GM12864 (cell line): ENCODE measurements at places on chromosomes 2 and 18.

- peak; percentile 30 for DNase-seq
Measured at GRCh38 chr2:13560322-13560721, 843.6 kb downstream of the TRIB2 start.

GRCh38 chr2:170747921-170748320 lies 22.3 kb upstream of the ERICH2 start:
- DNase-seq = no peak

- no peak for DNase-seq
Measured at GRCh38 chr2:16142383-16143361, 202.3 kb downstream of the MYCN start.

- no peak for DNase-seq
Measured at GRCh38 chr18:43092539-43092938, 22.9 kb downstream of the RIT2 start.

GRCh38 chr2:207760453-207760852 lies 9.3 kb downstream of the FZD5 start:
- DNase-seq = no peak

DNA sequence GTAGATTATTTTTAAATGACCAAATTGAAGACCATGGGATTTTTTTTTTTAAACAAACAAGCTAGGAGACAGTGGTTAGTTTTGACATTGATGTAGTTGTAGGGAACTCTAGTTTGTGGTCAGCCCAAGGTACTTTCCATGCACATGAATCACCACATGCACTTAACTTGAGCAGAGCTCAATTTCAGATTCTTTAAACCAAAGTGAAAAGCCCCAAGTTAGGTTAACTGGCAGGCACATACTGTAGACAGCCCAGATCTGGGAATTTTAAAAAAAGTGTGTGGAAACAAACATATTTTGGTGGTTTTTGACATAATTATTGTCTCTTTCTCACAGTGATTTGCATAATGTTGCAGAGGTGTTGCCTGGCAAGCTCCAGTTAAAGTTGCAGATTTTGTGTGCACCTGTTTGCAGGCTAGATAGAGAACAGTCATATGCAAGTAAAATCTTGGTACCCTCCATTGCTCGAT lies 88.4 kb downstream of the BCL2L11 start:
- DNase-seq = peak; percentile 85

DNA sequence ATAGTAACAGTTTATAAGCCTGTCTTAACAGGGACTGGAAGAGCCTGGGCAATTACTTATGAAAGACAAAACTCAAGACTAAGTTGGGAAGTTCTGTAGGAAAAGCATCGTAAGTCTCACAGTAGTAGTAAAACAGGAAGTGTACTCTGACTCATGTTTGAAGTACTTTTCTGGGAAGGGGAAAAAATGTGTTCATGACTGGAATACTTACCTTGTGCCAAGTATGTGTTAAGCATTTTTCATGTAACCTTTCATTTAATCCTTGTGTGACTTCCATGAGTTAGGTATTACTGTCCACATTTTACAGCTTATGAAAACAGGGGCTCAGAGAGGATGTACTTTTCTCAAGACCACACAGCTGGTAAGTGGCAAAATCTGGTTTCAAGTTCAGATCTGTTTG lies 13.7 kb upstream of the SKOR2 start:
- DNase-seq = no peak

GRCh38 chr2:230668939-230669303 lies 43.7 kb upstream of the CAB39 start:
- DNase-seq = no peak

- DNase-seq = no peak
Measured at GRCh38 chr2:191246820-191247380, 1.7 kb downstream of the MYO1B start.

GRCh38 chr2:217939629-217940245 lies 63.1 kb downstream of the TNS1 start:
- DNase-seq = no peak

DNA sequence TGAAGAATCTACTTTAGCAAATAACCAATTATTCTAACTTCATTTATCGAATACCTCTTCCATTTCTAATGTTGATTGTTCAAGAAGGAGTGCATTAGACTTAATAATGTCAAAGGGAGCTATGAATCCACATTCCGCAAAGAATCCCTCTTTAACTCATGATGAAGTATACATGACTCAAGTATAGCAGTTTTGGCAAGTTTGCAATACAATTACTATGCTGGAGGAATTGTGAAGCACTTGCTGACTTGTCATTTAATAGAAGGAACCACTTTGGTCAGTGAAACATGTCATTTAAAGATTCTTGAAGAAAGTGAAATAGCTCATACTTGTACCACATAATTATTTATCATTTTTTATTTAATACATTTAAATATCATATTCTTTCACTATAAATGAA lies 125.1 kb downstream of the SLC39A10 start:
- DNase-seq = no peak

DNA sequence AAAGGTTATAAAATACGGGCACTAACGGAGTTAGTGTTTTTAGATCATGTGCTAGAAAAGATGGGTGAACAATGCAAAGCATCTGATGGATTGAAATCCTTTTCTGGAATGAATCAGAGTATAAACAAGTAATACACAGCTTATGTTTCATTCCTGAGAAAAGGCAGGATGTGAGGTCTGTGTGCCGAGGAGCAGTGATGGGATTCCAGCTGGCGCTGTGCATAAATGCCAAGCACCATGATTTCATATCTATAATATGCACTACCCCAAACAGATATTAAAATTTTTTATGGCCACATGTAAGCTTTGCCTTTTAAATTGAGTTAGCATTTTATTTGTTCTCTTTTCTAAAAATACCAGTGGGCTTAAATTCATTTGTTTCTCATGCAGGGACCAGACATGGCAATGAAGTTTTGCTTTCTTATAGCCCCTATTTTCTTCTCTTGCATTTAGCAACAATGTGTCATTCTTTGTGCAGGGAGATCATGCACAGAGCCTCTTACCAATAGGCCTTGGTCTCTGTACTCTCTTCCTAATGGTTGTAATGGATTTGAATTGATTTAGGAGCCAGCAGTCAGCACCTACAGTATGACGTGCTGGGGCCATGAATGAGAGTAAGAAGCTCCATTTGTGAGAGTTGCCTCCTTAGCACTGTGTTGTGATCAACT lies 323.9 kb downstream of the SLC8A1 start:
- no peak for DNase-seq

DNA sequence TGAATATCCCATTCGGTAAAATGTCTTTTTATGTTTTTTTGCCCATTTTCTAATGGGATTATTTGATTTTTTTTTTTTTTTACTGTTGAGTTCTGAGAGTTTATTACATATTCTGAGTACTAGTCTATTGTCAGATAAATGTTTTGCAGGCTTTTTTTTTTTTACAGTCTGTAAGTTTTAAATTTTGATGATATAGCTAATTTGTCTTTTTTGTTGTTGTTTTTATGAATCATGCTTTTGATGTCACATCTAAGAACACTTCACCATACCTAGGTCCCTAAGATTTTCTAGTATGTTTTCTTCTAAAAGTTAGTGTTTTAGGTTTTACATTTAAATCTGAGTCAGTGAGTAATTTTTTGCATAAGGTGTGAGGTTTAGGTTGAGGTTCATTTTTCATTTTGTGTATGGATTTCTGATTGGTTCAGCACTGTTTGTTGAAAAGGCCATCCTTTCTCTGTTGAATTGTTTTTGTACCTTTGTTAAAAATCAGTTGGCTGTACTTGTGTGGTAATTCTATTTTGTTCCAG lies 40.7 kb downstream of the PTPN4 start:
- DNase-seq = no peak

DNA sequence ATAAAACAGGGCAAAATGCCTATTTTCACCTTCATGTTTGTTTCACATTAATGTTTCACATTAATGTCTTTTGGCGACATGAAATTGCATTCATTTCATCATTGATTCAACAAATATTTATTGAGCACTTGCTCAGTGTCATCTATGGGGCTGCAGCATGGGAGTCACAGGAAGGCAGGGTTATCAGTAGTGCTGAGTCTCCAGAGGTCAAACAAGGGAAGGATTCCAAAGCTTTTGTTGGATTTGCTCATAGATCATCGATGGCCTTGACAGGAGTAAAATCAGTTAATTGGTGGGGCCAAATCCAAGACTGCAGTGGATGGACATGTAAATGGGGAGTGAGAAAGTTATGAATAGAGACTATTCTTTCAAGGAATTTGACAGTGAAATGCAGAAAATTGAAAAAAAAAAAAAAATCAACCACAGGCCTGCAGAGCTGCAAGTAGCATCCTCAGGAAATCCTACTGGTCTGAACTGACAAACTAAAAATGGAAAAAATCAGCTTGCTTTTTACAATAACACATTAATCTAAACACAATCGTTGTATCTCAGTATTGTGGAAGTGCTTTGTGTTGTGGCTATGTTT lies 1290.8 kb downstream of the DPP10 start:
- no peak for DNase-seq

- DNase-seq = peak; percentile 15
Measured at GRCh38 chr2:128178650-128179460, 87.9 kb downstream of the UGGT1 start.

GRCh38 chr2:215698566-215698965 lies 262.7 kb upstream of the FN1 start:
- DNase-seq = no peak

GRCh38 chr2:60742419-60742818 lies 13.6 kb upstream of the PAPOLG start:
- no peak for DNase-seq

- DNase-seq = no peak
Measured at GRCh38 chr2:70496819-70497218, 56.8 kb downstream of the TGFA start.

GRCh38 chr2:233654501-233654900 lies 17.2 kb upstream of the UGT1A9 start:
- no peak for DNase-seq

DNA sequence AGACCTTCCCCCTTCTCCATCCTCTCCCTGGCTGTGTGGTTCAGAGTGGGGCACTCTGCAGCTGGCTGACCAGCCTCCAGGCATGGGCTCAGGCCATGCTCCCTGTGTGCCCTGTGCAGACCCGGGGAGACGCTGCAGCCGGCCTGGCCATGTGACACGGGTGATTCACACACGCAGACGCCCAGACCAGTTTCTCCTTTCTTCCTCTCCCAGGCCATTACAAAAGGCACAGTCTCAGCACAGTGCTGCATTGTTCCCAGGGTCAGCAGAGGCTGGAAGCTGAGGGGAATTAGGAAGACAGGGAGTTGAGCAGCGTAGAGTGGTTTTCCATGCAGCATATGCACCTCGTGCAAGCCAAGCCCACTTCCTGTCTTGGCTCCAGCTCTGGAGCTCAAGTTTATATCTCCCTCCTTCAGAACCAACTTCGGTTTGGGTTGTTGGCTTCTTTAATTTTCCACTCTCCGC lies 288.5 kb downstream of the TNS1 start:
- DNase-seq = no peak

DNA sequence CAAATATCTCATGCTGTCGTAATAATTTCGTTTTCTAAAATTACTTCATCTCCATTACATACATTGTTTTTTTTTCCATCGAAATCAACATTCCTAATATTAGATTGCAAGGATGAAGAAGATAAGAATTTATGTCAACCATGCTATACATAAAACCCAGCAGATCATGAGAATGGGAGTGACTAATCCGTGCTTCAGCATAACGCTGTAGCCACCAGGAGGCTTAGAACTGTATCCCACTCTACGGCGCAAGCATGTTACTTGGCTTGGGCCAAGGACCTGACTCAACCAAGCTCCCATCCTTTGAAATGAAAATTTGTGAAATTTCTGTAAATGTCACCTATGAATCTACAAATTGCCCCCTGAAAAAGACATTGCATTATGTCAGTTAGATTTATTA lies 392.5 kb downstream of the FIGN start:
- DNase-seq = no peak

GRCh38 chr2:224142397-224143312 lies 103.6 kb upstream of the SERPINE2 start:
- DNase-seq = no peak

DNA sequence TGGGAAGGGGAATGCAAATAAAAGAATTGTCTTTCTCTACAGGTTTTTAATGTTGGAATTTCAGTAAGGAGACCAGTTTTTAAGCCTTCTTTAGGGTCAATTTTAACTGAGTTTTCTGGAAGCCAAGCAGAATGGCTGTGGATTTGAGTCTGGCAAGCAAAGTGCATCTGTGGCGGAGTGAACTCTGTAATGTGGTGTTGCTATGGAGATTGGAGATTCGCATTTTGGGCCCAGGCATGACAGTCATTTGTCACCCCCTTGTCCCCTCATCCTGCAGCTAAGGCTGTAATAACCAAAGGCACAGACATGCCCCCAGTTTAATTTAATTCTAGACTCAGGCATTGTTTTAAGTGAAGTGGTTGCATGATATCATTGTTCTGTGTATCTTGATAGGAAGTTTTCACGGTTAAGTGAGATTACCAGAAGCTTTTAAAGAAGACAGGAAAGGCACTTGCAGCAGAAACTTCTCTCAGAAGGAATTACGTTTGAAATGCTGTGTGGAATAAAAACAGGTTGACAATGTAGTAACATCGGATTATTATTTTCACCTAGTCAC lies 30.6 kb downstream of the ARMC9 start:
- DNase-seq = no peak

DNA sequence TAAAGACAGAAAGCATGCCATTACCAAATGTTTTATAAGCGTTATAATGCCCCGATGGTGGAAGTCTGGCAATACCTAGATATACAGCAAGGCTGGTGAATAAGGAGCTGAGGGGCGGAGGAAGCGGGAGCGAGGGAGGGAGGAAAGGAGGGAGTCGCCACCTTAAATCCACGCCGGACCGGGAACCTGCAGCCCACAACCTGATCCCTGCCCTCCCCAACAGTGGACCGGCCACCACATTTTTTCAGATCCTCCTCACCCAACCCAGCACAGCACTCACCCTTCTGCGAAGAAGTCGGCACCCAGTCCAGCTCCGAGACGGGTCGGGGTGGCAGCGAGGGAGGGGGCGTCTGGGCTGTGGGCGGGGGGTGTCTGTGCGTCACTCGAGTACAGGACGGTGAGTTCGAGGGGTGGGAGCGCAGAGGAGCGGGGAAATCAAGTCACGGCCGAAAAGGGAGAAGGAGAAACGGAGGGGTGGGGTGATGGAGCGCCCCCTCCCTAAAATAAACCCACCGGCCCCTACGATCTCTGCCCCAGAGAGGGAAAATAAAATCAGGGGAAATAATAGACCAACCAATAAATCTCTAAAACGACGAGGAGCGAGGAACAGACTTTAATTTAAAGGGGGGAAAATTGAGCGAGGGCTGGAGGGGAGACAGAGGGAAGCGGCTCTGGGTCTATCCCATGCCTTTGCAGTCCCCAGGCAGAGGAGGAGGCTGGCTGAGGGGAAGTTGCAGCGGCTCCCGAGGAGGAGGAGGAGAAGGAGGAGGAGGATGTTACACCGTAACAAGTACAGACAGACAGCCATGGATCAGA lies 96.5 kb upstream of the SERTAD2 start:
- DNase-seq = no peak

DNA sequence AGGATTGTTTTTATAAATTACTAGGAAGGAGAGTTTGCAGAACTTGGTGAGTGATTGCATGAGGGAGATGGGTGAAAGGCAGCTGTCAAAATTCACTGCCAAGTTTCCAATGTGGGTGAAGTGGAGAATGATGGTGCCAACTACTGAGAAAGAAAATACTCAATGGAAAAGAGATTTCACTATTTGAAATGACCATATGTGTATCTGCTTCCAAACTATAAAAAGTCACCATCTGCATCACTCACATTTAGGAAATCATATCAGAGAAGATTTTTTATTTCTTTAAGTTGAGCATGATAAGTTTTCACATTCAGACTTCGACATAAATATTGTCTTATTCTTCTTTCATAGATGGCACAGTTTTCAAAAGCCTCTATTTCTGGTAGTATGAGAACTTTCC lies 570.0 kb upstream of the DSEL start:
- DNase-seq = no peak
